ENCODE measurements at places on chromosomes 2 and 18. TPM values are rescaled to one million over a fixed set of nuclear protein-coding genes. Genes with fewer than 3 reads are reported as not detected.

- DNase-seq = no peak
- peaks cover 67% of the 10 kb centered on the region for H3K27me3 ChIP-seq
- peaks cover 7% of the 10 kb centered on the region for H3K36me3 ChIP-seq
- peaks cover 23% of the 10 kb centered on the region for H3K4me1 ChIP-seq
These were observed 771 bp upstream of the IGFBP2 start for GRCh38 chr2:216632346-216632951.

DNA sequence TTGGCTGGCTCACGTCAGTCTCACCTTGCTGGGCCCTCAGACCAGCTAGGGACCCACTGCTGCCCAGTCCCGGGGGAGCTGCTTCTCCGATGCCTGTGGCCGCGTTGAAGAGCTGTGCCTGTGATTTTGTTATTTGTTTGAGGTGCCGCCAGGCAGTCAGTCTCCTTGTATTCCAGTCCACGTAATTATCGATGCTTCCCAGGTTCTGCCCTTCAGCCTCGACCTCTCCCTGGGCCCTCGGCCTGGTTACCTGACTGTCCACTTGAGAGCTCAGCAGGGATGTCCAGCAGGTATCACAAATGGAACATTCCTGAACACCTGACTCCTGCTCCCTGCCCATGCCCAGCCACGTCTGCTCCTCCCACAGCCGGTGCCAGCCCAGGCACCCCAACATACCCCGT lies 195.9 kb upstream of the HS6ST1 start:
- no peak overlapping the region for H3K27ac ChIP-seq
- peaks cover 12% of the 10 kb centered on the region for H3K4me1 ChIP-seq
- DNase-seq = no peak
- peaks cover 1% of the 10 kb centered on the region for H3K36me3 ChIP-seq
- peaks cover 4% of the 10 kb centered on the region for H3K27me3 ChIP-seq
- no peak overlapping the region for H3K4me3 ChIP-seq

- H3K36me3 ChIP-seq = peaks cover 3% of the 10 kb centered on the region
- no peak for DNase-seq
- H3K27me3 ChIP-seq = no peaks in the 10 kb centered on the region
These were observed 36.7 kb upstream of the ITGA4 start for GRCh38 chr2:181420259-181421130.

GRCh38 chr2:64018701-64019082 lies 536 bp downstream of the VPS54 start:
- DNase-seq = no peak
- H3K4me1 ChIP-seq = peaks cover 43% of the 10 kb centered on the region
- peaks cover 13% of the 10 kb centered on the region for H3K36me3 ChIP-seq
- H3K27ac ChIP-seq = peak overlapping the region; percentile 96
- no peaks in the 10 kb centered on the region for H3K27me3 ChIP-seq

Gene CHRND
- total RNA-seq = not detected

Gene SIGLEC15
- total RNA-seq = not detected

Gene UGT1A10
- not detected for total RNA-seq

Gene PROKR1
- total RNA-seq = not detected

Measured in activated T-helper 1 cell treated with anti-CD3 and anti-CD28 coated beads, Interleukin-12 subunit alpha, Interleukin-12 subunit beta, Interleukin-2, Interleukin-4 antibody, amounts not matched to agents 30 ng/mL and 10 ng/mL and 1 ng/mL, durations not matched to agents 14 hours and 24 hours and 36 hours (primary cell).